ENCODE measurements at places on chromosomes 11 and 22.

DNA sequence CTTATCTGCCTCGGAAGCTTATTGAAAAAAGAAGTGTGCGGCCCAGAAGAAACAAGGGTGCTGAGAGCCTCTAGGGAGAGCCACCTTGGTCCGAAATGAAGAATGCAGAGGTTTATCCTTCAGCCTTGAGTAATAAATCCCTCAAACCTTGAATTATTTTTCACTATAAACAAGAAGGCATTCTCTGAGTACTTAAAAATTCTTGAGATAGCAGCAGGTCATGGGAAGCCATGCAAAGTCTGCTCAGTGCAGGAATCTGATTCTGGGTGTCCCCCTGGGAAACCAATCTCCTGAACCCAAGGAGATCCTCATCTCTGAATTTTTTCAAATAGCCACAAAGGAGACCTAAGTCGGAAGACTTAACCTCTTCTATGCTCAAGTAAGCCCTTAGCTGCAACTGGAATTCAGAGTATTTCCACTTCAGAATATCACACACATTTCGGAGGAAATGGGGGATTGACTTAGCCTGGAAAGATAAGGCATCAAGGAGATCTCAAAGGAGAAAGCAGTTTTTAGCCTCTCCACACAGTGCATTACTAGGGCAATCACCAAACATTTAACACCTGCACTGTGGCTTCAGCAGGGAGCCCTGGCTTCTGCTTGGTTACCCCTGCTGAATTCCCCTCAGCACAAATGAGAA lies 365.0 kb downstream of the ETS1 start:
- DNase-seq = no peak

DNA sequence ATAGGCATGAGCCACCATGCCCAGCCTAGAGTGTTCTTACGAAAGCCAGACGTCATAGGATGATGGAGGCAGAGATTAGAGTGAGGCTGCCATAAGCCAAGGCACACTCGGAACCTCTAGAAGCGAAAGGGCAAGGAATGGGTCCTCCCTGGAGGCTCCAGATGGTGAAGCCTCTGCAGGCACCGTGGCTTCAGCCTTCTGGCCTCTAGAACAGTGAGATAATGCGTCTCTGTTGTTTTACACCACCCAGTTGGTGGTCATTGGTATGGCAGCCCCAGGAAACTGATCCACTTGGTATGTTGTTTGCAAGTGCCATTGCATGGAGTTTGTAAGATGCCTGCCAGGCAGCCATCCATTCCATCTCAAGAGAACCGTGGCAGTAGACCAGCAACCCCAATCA lies 791.0 kb downstream of the TBC1D22A start:
- no peak for DNase-seq

GRCh38 chr22:26318975-26319374 lies 110.1 kb upstream of the ASPHD2 start:
- no peak for DNase-seq

- DNase-seq = no peak
Measured at GRCh38 chr11:79762279-79762921, 321.6 kb upstream of the TENM4 start.

GRCh38 chr22:29704528-29705285 lies 15.1 kb upstream of the CABP7 start:
- no peak for DNase-seq

DNA sequence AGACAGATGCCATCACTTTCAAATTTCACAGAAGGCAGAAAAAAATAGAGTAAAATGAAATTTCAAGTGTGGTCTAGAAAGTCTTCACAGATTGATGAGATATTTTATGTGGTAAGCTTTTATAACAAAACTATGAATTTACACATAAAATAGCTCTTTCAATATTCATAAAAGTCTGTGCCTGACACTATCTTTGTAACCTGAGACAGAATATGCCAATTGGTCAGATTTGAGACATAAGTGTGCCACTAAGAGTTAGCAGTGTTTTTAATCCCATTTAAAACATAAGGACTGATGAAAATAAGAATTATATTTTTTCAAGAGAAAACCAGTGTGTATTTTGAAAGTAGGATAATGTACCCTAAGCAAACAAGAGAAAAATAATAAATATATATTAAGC lies 769.5 kb upstream of the LUZP2 start:
- no peak for DNase-seq

DNA sequence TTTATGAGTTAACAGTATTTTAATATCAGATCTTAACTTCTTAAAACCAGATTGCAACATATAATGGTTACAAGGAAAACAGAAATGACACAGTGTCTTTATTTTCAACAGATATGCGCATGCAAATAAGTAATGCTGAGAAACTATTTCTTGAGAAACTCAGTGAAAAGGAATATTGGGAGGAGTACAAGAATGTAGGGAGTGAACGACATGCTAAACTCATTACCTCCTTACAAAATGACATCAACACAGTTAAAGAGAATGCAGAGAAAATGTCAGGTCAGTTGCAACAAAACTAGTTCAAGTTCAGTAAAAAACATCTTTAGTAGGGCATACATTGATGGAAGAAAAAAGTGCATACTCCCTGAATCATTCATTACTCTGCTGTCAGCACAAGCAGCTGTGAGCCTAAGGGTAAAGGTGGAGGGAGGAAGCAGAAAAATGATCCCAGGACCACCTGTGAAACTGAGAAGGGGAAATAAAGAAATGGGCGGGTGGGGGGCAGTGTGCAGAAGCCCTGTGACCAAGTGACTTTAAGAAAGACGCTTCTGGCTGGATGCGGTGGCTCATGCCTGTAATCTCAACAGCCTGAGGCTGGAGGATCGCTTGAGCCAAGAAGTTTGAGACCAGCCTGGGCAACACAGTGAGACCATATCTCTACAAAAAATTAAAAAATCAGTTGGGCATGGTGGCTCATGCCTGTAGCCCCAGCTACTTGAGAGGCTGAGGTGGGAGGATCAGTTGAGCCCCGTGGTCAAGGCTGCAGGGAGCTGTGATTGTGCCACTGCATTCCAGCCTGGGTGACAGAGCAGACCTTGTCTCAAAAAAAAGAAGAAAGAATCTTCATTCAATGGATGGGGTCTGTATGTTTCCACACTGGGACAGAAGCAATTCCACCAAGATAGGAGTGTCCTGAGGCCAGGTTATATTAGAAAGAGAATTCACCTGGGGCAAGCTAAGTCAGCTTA lies 31.2 kb downstream of the CCDC83 start:
- DNase-seq = no peak

DNA sequence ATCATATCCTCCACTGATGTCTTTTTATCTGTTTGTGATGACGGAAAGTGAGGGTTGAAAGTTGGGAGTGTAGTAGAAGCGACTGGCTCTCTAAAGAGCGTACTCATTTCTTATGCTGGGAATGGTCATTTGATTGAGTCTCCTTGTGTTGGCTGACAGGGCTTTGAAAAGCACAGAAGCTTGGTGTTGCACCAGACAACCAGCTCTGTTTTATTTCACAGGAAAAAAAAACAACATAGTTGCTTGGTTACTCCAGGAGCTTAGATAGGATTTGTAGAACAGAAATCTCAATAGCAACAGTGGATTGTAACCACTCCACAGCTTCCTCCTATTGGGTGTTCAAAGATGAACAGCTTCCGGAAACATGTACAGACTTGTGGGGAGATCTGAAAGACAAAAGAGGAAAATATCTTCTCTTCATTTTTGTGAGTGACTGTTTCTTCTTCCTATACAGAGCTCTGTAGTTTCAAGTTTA lies 2.7 kb downstream of the RBM14 start:
- peak; percentile 91 for DNase-seq

- DNase-seq = no peak
Measured at GRCh38 chr11:74626130-74626529, 33.7 kb downstream of the POLD3 start.

DNA sequence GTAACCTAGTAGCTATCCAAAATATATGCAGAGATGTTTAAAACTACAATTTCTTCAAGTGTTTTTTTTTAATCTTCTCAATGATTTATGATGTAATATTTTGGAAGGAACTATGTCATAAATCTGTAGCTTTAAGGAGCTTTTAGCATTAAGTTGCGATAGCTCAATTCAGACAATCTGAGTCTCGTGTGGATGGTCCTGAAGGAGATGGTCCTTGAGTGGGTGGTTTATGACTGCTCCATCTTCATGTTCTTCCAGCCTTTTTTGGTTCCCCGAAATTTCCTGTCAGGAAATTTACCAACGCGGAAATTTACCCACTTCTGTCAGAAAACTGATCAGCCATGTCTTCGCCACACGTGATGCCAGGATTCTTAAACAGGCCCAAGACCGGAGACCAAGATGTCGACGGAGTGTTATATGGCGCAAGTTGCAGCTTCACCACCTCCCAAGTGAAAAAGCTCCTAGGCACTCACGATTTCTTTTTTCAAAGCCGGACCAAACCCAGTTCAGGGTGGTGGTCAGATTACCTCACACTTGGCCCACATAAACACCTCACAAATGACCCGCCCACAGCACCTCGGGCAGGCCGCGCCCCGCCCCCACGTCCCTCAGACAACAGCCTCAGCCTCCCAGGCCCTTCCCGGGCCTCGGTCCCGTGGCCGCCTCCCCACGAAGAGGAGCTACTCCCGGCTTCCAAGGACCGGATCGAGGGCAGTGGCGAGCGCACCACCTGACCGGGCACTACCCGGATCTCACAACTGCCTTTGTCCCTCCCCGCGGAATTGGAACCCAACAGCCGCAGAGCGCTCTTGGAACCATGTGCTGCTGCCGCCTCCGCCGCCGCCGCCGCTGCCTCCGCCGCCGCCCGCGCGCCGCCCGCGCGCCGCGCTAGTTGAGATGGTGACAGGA lies at the start of gene MORC2:
Gene MORC2, minus strand, starts transcription at position 760 of the 909 bp plus-strand sequence. CDS start 885 bp downstream, outside the sequence.
- DNase-seq = no peak

- no peak for DNase-seq
Measured at GRCh38 chr11:9728058-9728457, 64.2 kb downstream of the SWAP70 start.

GRCh38 chr11:58786693-58787092 lies 55.0 kb upstream of the GLYAT start:
- no peak for DNase-seq

GRCh38 chr11:75872887-75873416 lies 57.9 kb downstream of the UVRAG start:
- DNase-seq = no peak

DNA sequence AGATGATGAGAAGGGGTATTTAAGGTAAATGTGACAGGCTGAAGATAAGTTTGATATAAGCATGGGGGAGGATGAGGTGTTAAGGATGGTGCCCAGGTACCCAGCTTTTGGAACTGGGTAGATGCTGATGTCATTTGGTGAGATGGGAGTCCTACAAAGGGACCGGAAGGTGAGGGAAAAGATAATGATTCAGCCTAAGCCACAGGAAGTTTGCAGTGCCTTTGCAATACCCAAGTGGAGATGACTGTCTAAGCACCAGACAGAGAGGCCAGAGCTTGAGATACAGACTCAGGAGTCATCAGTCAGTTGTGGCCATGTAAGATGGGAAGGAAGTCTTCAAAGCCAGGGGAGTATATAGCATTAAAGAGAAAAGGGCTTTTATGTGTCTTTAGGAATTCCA lies 30.0 kb upstream of the SMCO4 start:
- no peak for DNase-seq

DNA sequence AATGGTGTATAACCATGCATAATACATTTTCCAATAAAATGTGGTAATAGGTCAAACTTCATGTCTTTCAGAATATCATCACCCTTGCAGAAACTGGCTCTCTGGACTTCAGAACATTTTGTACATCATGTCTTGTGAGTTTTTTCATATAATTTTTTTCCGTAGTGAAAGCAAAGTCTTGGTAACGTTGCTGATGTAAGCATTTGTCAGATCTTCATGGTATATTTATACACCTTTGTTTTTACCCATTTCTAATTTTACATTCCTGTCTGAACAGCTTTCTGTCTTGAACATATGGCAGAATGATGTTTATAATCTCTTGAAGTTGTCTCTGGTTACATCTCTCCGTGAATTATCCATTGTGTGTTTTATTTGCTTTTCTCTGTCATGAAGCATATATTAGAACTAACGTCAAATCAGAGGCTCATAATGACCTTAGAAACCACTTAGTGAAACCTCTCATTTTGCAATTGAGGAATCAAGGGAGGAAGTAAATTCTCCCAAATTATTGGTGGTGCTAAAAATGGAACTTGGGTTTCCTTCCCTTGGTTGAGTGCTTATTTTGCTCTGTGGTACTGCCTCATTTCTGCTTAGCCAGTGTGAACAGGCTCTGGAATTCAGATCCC lies 37.4 kb downstream of the CSRP3 start:
- no peak for DNase-seq

- peak; percentile 46 for DNase-seq
Measured at GRCh38 chr11:128738942-128739341, 45.1 kb downstream of the FLI1 start.

- DNase-seq = no peak
Measured at GRCh38 chr11:106070606-106071005, 6.5 kb downstream of the KBTBD3 start.

GRCh38 chr11:120098503-120099020 lies 39.4 kb downstream of the TRIM29 start:
- no peak for DNase-seq

DNA sequence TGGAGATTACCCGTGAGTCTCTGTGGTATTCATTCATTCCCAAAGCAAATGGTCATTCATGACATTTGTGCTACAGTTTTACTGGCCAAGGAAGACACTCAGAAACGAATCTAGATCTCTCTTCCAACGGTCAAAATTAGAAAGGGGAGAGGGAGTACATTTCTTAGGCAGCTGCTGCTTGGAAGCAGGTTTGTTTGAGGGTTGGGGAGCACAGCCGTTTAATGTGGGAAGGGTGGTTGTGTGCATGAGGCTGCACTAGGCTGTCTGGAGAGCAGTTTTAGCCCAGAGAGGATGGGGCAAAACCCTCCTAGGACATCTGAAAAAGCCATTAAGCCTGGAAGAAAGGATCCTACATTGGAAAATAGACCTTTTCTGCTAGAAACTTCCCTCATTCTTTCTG lies 29.7 kb upstream of the TIMP3 start:
- no peak for DNase-seq

GRCh38 chr22:40593460-40594273 lies 42.9 kb downstream of the MRTFA start:
- no peak for DNase-seq

- DNase-seq = peak; percentile 44
Measured at GRCh38 chr22:22865311-22866072, 22.1 kb upstream of the IGLL5 start.

DNA sequence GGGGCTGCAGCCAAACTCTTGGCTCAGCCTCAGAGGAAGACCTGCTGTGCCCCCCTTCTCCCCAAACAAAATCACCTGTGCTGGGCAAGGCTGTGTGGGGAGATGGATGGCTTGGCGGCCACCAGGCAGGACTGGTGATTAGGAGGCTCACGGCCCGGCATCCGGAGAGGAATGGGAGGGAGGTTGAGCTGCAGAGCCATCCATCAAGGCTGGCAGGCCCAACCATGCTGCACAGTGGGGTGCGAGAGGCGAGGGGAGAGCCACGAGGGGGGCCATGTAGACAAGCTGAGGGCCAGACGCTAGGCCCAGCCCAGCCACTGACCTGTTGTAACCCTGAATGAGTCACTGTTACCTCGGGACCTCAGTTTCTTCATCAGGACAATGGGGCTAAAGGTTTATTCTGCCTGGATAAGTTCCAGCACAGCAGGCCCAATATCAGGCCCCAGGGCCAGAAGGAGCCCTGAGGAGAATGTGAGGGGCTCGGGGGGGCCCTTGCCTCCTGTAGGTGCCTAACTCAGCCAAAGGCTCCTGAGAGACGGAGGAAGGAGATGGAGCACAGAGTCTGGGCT lies 18.2 kb downstream of the PDE2A start:
- DNase-seq = no peak

Measured in CD4-positive, alpha-beta T cell treated with Interleukin-4 for 4 hours (primary cell).